ENCODE measurements at places on chromosomes 11 and 22.

DNA sequence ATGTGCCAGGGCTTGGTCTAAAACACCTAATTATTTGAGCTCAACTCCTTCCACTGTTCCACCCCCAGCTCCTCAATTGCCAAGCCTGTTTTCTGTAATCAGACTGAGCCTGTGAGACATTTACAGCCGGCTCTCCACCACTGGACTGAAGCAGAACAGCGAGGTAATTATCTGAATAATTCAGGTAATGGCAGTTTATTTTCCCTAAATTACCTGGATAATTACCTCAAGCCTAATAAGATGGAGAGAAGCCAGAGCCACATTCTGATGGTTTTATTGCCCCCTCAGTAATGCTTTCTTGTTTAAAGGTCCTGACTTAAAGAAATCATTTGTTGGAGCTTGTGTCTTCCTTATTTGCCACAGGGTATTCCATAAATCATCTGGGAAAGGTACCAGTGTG, 64.2 kb downstream of the FZD4 start:
- DNase-seq: no peak

DNA sequence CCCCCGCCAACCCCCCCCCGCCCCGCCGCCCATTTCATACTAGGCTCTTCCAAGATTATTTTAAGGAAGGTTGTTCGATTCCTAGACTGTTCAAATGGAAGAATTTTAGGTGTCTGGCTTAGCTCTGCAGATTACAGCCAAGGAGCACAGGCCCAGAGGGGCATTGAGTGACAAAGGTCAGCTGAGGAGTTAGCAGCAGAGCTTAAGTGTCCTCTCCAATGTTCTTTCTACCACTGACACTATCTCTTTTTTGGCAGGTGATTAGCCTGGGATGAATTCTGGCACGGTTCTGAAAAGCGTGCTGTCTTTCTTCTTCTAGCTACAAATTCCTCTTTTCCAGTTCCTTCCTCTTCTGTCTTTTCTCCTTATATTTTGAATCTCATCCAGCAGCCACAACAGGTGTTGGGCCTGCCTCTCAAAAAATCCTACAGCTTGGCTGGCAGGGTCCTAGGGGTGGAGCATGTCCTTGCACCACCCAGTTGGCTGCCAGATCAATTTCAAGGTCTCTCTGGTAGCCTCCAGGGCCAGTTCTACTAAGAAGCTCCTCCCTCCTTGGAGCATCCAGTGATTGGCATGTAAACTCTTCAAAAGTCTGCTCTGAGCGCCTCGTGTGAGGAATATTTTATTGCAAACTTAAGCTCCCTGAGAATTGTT, 23.0 kb downstream of the KCNE3 start:
- no peak for DNase-seq

DNA sequence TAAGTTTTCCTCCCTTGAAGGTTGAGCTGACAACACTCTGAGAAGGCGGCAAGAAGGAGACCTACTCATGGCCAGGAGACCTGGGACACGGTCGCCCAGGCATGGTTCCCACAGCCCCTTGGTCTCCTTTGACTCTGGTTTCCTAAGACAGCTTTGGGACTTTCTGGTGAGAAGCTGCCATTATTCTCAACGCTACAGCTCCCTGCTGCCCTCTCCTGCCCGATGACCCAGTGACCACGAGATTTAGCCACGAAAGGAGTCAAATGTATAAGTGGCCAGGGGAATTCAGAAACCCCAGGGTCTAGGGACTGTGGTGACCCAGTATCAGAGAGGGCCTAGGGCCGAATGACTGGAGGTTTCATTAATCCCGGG, 699 bp upstream of the SDF2L1 start:
- peak; percentile 33 for DNase-seq

DNA sequence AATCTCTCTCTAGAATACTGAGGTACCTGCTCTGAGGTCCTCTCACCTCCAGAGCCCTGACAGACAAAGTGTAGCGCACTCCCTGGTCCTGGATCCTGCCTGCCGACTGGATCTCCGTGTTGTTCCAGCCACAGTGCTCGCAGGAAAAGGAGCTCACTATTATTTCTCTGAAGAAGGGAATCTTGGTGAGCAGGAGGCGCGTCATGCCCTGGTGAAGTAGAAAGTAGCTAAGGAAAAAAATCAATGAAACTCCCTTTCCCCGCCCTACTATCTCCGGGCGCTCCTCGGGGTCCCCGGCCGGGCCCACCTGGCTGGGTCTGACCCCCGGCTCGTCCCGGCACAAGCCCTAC, 412 bp downstream of the ZPR1 start:
- no peak for DNase-seq

DNA sequence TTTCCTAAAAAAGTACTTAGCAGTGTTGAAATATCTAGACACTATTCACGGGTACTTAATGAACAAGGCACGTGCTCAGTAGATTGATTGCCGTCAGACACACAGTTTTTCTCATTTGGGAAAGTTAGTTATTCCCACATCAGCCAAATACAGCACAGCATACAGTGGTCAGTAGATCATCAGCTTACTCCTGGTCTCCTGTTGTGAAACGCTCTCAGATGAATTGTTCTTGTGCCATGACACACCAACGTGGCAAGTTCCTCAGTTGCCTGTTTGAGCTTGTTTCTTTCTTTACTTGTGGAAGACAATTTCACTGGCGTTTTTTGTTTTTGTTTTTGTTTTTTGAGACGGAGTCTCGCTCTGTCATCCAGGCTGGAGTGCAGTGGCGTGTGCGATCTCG, 8.6 kb downstream of the TAB1 start:
- DNase-seq: no peak

GRCh38 chr11:36840378-36840777, 242.3 kb upstream of the RAG2 start:
- no peak for DNase-seq

GRCh38 chr11:8717876-8718753, 35.5 kb downstream of the RPL27A start:
- DNase-seq: no peak

GRCh38 chr22:23306438-23306921, 126.2 kb downstream of the BCR start:
- DNase-seq: no peak

GRCh38 chr22:44554411-44554810, 56.4 kb upstream of the RTL6 start:
- no peak for DNase-seq

DNA sequence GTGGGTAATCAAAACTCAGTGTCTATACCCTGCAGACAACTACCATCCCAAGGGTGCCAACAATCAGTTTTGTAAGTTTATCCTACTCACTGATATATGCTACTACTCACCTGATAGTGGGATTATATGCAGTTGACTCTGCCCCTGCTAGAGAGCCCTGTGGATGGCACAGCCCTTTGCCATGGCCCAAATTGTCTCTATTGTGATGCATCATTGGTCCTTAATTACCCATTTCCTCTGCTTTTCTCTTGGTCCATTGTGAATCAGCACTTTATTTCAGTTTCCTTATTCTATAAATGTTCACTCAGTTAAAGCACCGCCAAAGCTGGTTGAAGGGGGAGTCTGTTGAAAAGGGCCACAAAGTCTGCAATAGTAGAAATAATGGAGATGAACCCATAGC, 42.3 kb downstream of the PLAAT5 start:
- no peak for DNase-seq

- no peak for DNase-seq
Measured at GRCh38 chr11:2099516-2100349, 39.5 kb downstream of the IGF2 start.

GRCh38 chr11:7759010-7759409, 37.7 kb downstream of the OR5P2 start:
- peak; percentile 11 for DNase-seq

- DNase-seq: no peak
Measured at GRCh38 chr22:37258005-37258752, 14.1 kb upstream of the RAC2 start.

DNA sequence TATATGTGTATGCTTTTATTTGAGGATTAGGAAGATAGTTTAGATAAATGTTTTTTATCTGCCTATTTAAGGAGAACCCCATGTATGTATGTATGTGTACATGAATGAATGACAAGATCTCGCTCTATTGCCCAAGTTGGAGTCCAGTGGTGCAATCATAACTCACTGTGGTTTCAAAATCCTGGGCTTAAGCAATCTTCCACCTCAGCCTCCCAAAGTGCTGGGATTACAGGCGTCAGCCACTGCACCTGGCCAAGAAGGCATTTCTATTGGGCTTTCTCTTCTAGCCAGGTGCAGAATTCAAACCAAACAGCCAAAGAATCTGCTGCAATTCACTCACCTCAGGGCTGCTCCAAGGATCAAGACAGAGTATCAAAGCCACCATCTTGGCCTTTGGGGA, 25.5 kb upstream of the DGKZ start:
- no peak for DNase-seq

- no peak for DNase-seq
Measured at GRCh38 chr22:38137876-38138687, 27.6 kb upstream of the BAIAP2L2 start.

- DNase-seq: no peak
Measured at GRCh38 chr11:116168459-116168787, 604.4 kb downstream of the BUD13 start.

GRCh38 chr11:103067118-103067517, 24.8 kb downstream of the DCUN1D5 start:
- DNase-seq: no peak

DNA sequence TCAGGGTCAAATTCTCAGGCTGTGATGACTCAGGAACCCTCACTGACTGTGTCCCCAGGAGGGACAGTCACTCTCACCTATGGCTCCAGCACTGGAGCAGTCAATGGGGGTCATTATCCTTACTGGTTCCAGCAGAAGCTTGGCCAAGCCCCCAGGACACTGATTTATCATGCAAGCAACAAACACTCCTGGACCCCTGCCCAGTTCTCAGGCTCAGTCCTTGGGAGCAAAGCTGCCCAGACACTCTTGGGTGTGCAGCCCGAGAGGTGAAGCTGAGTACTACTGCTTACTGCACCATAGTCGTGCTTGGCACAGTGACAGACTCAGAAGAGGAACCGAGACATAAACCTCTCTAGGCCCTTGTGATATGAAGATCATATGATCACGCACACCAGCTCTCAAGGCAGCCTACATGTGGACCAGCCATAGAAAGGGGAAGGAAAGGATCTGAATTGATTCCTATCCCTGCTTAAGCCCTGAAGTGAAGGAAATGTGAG, 58.2 kb downstream of the ZNF280B start:
- DNase-seq: no peak

GRCh38 chr11:47272706-47273105, 2.8 kb downstream of the MADD start:
- no peak for DNase-seq

GRCh38 chr11:64466115-64466718, 107.3 kb downstream of the RPS6KA4 start:
- DNase-seq: no peak

- peak; percentile 45 for DNase-seq
Measured at GRCh38 chr22:45082795-45083194, 73.0 kb upstream of the PHF21B start.

DNA sequence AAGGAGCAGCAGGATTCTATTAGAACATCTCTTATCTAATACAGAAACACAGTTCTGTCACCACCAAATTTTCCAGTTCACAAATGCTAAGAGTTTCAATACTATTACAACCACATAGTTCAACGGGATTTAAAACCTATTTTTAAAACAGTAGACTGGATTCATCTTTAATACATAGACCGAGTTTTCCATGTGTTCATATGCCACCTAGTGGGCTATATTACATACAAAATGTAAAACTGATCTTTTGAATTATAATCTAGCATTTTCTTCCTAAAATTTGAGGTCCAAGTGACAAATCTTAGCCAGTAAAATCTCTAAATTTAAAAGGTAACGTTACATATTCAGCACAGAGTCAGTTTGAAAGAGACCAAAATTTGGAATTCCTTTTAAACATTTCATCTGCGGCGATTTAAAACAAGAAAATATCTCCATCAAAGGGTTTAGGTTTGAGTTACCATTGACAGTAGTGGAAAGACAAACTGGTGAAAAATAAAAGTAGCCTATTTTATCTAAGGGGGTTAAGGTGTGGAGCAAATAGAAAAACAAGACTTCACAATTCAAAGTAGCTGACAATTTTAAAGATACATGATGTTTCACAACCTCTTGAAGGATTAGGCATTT, 269.3 kb upstream of the MPPED2 start:
- DNase-seq: no peak

- DNase-seq: peak; percentile 17
Measured at GRCh38 chr22:30810105-30810504, 115.4 kb downstream of the OSBP2 start.

- DNase-seq: no peak
Measured at GRCh38 chr11:44923115-44923514, 27.6 kb downstream of the TP53I11 start.

DNA sequence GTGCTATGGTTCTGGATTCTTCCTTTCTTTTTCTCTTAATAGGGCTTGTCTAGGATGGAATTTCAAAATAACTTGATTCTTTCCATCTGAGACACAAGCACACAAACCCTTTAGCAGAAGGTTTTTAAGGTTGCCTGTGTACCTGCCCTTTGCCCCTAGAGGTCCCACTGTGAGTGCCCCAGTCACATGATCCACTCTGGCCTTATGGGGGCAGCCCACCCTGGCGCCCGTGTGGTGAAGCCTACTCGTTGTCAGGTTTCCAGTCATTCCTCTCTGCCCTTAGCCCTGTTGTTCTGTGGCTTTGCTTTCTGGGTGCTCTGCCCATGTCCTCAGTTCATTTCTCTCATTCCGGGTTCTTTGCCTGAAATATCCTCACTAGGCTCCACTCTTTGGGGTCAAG, 51.8 kb downstream of the ZNRF3 start:
- DNase-seq: no peak

- no peak for DNase-seq
Measured at GRCh38 chr11:12692229-12693075, 18.2 kb downstream of the TEAD1 start.

DNA sequence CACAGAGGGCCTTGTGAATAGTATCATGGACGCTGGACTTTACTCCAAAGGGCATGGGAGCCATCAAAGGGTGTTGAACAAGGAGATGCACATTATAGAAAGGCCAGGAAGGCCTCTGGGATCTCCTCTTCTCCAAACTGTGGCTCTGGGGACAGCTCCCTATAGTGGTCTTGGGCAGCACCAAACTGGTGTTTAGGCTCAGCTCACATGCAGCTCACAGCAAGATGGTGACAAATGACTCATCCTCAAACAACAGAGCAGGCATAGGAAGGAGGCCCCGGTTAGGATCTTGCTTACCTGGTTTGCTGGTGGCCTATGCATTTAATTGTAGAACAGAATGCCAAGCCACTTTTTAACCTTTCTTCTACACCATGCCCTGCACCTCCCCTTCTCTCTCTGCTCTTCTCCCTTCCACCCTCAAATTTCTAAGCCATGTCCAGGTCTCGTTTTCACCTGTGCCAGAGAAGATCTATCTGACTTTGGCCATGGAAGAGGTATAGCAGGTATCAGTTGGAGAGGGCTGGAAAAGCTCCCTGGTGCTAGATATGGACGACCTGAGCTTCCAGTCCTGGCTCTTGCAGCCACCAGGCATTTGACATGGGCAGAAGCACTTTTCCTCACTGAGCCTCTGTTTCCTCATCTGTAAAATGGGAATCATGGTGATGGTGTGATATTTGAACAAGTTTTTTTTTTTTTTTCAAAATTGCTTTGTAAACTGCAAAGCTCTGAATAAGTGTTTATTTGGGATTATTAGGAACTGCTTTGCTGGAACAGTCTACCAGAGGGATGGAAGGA, 14.4 kb upstream of the EHF start:
- DNase-seq: no peak
